ENCODE measurements at places on chromosomes 6 and 20.

- no peak for DNase-seq
Measured at GRCh38 chr6:42165016-42165415, 8.1 kb upstream of the GUCA1A start.

DNA sequence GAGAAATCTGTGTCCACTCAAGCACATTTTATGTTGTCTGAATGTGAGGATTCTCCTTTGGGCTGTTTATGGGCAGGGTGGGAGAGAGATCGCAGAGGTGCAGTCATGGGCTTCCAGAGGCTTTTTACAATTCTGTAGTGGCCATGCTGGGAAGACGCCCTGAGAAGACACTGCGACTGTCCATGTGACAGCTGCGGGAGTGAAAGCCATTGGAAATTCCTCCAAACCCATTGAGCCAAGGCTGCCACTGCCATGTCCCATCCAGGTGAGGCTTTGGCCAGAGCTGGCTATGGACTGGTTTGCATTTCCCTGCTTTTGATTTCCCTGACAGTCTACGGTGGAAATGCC lies 216.9 kb upstream of the ECI2 start:
- no peak for DNase-seq

DNA sequence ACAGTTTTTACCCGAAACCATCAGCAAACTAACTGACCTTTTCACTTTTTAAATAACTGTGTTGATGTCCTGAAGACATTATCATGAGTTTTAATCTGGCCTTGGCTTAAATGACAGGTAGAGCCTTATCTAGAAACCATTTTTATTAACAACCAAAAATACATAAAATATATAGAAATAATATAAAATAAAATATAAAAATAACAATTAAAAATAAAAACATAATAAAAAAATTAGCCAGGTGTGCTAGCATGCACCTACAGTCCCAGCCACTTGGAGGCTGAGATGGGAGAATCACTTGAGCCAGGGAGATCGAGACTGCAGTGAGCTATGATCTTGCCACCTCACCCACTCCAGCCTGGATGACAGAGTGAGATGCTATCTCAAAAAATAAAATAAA lies 21.6 kb downstream of the HMGN3 start:
- DNase-seq, result no peak

GRCh38 chr20:23011008-23011721 lies 23.9 kb upstream of the SSTR4 start:
- no peak for DNase-seq

DNA sequence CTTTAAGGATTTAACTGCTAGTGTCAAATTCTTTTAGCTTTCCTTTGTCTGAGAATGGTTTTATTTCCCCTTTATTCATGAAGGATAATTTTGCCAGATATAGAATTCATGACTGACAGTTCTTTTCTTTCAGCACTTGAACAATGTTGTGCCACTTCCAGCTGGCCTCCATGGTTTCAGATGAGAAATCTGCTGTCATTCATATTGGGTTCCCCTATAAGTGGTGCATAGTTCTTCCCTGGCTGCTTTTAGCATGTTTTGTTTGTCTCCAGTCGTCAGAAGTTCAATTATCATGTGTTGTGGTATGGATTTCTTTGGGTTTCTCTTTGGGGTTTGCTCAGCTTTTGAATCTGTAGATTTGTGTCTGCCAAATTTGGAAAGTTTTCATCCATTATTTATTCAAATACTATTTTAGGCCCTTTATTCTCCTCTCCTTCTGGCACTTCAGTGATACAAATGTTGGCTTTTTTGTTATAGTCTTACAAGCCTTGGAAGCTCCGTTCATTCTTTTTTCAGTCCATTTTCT lies 76.3 kb upstream of the TGM3 start:
- DNase-seq, result no peak

DNA sequence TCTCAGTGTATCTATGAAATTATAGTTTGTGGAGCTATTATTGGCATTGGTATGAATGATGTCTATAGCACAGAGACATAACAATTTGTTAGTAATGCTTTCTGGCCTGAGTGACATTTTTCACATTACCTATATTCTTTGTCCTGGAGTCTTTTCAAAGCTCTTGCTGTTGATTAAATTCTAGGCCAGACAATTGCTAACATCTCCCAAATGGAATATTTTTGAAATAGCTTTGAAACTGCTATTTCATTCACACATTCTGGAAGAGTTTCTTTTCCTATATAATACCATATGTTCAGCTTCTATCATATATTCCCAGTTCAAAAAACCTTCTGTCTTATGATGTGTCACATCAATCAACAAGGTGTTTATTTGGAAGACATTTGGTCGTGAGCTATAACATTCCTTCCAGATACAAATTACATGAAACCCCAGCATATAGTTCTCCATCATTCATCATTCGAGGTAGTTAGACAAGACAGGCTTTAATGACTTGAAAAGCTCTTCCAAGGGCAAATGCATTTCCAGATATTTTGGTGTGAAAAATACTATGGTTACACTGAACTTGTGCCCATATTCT lies 452.8 kb downstream of the KHDRBS2 start:
- DNase-seq, result no peak

DNA sequence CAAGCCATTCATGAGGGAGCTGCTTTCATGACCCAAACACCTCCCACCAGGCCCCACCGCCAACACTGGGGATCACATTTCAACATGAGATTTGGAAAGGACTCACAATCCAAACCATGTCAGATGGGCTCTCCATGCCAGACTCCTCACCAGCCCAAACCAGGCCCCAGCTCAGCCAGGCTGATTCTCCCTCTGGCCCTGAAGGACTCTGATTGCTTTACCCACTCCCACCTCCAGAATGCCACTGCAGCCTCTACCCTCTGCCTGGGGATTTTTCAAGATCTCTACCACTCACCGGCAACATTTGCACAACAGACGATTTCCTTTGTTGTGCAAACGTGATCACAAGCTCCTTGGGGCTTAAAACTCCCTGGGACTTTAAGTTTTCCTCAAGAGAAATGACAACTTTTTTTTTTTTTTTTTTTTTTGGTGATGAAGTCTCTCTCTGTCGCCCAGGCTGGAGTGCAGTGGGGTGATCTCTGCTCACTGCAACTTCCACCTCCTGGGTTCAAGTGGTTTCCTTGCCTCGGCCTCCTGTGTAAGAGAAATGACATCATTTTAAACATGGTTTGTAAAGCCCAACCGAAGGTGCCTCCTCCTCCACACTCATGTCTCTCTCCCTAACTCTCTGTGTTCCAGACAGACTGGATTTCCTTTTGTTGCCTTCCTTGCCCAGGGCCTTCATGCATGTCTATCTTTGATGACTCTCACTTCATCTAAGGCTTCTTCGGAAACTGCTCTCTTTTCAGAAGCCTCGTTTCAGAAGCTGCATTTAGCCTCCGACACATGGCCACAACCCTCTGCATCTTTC lies 147.0 kb downstream of the CDH26 start:
- no peak for DNase-seq

GRCh38 chr6:73145690-73146089 lies 79.6 kb downstream of the KHDC1L start:
- DNase-seq, result no peak

DNA sequence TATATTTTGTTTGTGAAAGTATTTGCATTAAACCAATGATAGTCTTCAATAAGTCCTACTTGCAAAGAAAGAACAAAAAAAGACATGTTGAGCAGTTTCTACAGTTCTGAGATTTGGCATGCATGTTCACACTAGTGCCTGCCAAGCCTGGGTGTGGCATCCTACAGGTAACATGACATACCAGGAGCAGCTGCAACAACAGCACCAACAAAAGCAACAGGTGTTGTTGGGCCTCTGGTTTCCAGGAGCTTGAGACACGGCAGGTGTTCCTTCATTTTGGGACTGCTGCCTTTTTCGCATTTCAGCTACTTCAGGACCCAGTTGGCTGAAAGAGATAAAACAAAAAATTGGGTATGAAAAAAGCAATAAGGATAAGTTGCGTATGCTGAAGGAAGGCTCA lies 41.2 kb upstream of the MTRF1L start:
- DNase-seq, result no peak

DNA sequence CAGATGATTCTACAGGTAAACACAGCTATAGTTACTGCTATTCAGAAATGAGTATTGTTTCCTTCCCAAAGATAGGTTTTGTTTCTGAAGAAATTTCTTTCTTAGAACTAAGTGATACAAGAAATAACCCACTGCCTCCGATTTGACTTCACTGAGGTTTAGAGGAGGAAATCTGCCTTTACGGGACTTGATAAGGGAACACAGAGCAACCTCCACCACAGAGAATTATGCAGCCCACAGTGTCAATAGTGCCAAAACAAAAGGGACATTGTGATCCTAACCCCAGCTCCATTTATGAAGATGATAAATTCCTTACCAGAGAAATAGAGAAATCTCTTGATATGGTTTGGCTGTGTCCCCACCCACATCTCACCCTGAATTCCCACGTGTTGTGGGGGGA lies 164.6 kb downstream of the ZNF217 start:
- no peak for DNase-seq

DNA sequence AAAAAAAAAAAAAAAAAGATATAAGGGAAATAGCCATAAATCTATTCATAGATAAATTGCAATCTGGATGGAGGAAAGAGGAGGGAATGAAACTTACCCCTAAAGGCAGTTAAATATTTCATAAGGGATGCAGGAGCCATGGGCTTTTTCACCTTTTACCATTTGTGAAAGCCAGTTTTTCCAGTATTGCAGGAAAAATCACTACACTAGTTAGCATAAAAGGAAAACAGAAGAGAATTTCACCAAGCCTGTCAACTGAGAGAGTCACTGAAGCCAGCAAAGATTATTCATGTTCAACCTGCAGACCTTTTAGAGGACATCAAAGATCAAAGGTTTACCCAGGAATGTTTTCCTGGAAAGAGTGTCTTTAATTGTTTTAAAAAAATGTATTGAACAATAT lies 969.7 kb downstream of the KIF16B start:
- no peak for DNase-seq

DNA sequence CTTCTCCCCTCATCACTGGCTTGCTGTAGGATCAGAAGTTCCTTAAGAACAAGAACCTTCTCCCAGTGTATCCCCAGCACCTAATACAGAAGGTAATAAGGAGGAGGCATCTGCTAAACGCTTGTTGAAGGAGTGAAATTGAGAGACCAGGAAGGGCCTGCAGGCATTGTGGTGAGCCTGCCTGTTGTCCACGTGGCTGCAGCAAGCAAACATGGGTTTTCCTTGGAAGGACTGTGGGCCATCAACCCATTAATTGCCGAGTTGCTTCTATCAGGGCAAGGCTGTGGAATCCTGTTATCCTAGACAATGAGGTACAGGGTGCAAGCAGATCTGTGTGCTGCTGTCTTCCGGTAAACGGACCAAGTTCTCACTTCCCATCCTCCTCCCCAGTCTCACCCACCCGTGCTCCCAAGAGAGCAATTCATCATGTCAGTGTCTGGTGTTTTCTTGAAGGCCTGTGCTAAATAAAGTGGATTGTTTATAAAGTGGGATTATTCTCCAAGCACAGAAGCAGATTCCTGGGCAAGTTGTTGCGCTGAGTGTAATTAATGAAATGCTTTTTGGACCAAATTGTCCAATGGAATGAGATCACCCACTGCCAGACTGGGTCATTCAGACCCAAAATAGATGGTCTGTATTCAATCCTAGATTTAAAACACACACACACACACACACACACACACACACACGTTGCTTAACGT lies 164.6 kb upstream of the CDYL start:
- DNase-seq, result no peak

- DNase-seq, result no peak
Measured at GRCh38 chr20:61538943-61539265, 286.8 kb downstream of the CDH4 start.

GRCh38 chr20:3446779-3447178 lies 24.0 kb upstream of the ATRN start:
- DNase-seq, result no peak

DNA sequence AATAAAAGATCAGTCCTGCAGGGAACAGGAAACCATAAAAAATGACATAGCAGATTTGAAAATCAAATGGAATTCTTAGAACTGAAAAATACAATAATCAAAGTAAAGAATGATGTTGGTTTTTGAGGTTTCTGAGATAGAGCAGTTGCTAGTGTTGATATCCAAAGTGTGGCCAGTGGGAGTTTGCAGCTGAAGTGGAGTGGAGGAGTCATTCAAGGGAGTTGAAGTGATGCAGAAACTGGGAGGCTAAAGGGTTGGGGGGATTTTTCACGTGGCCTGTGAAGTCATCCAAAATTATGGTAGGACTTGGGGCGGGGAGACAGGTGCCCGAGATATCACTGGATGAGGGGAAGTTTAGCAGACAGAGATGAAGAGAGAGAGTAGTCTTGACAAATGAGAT lies 123.6 kb downstream of the CDC5L start:
- no peak for DNase-seq

DNA sequence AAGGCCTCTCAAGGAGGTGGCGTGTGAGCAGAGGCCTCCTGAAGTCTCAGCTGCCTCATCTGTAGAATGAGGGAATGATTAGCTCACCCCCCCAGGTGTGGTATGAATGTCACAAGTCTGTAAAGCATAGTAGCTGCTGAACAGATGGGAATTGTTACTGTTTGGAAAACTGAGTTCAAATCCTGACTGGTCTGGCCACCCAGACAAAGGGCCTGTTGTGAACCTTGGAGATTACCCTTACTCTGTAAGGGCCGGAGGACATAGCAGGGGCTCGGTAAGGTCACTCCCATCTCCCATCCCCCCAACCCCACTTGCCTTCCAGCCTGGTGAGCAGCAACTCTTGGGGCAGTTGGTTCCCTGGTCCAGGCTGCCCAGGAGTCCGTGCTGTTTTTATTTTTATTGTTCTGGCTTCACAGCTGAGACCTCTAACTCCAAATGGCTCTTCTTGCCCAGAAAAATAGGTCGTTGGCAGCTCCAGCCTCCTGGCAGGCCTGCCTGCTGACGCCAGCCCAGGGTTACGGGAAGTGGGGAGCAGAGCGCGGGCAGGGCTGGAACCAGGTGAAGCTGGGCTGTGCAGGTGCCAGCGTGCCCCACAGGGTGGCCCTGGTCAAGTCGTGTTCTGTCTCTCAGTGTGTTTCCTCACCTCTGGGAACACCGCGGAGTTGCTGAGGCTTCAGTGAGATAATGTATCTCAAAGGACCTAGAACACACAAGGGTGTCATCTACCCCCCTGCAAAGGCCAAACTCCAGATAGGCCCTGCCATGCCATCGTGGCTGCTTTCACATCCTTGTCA lies 4.5 kb upstream of the SIRPA start:
- no peak for DNase-seq

GRCh38 chr6:87154641-87154992 lies 748 bp upstream of the ZNF292 start:
- no peak for DNase-seq

GRCh38 chr6:14759976-14760672 lies 485.7 kb upstream of the JARID2 start:
- DNase-seq, result no peak

GRCh38 chr6:133033263-133033662 lies 207.9 kb upstream of the EYA4 start:
- no peak for DNase-seq

DNA sequence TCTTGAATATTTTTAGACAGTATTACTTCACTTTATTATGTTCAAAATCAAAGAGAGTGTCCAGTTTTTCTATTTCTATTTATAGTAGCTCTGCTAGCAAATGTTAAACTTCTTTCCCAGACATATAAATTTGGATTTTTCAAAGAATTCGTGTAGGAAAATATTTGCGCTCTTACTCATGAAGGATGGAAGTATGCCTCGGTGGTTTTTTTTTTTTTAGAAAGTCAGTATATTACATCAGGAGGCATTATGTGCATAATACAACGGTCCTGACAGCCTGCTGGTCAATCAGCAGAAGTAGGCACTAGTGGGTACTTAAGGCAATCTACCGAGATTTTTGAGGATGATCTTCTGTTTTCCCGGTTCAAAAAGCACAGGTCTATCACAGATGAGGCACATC lies 249.3 kb downstream of the TBX18 start:
- DNase-seq, result no peak

Data from NCI-H1930 (cell line).